ENCODE measurements at places on chromosomes 6 and 20.

DNA sequence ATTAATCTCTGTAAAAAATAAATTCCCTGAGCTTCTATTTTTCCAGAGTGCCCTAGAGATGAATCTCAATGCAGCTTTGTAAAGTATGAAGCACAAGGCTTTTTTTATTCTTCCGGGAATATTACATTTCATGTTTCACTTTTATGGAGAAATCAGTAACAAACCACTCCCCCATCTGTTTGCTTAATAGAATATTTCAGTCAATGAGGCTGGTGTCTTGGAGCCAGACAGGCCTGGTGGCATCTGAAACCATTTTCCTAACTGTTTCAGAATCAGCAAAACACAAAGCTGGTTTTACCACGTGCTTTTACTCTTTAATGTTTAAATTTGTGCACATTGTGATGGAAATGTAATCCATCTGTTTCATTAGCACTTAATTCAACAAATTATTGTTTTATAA is 400.8 kb upstream of the HSF2 start:
- DNase-seq = no peak

DNA sequence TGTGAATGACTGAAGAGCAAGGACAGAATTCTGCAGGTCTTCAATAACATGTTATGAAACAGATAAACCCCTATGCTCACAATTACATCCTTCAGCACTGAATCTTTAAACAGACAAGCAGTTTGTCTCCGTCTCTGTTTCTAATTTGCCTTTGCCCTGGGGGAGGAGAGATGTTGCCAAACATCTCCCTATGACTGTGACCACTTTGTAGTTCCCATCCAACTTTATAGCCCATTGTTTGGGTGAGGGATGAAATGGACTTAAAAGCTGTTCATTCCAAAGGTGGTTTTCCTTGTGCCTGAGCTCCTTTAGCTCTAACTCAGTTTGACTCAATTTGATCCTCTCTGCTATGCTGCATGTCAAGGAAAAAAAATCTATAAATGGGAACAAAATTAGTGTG is 19.5 kb upstream of the ADTRP start:
- no peak for DNase-seq

GRCh38 chr6:163501026-163501425 is 86.5 kb downstream of the QKI start:
- no peak for DNase-seq

- no peak for DNase-seq
Measured at GRCh38 chr6:27777126-27777525, 135.1 kb downstream of the OR2B2 start.

GRCh38 chr6:2296781-2297180 is 51.4 kb upstream of the GMDS start:
- DNase-seq = no peak

DNA sequence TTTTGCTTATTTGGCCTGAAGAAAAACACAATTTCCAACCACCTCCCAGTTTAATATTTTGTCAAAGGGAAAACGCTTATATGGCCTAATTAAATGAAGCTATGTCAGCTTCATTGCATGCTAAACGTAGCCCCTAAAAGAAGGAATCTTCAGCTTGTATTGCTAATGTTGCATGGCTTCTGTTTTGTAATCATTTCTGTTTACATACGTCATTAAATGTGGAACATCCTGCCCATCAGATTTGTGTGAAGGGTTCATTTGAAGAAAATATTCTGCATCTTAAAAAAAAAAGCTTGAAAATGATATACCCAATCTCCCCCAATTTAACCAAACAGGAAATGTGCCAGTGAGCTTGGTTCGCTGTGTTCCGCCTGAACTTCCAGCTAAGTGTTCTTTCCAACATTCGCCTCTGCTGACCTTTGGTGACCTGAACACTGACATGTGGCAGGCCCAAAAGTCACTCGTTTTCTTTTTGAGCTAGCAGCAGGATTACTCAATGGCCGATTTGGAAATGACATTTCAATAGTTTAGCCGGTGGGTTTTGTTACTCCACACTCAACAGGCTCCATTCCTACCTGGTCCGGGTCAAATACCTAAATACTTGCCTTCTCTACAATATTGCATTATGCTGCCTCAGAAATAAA is 12.7 kb upstream of the SIRT5 start:
- DNase-seq = no peak

- no peak for DNase-seq
Measured at GRCh38 chr20:19820555-19821211, 62.6 kb downstream of the RIN2 start.

- no peak for DNase-seq
Measured at GRCh38 chr6:141539617-141540016, 593.1 kb upstream of the GJE1 start.

GRCh38 chr20:913306-913849 is 2.8 kb downstream of the ANGPT4 start:
- no peak for DNase-seq

- no peak for DNase-seq
Measured at GRCh38 chr6:163984124-163984936, 569.8 kb downstream of the QKI start.

GRCh38 chr6:19552076-19552475 is 285.1 kb upstream of the ID4 start:
- DNase-seq = no peak

GRCh38 chr20:34084227-34084923 is 27.7 kb downstream of the EIF2S2 start:
- no peak for DNase-seq

GRCh38 chr20:63590218-63591146 is 16.4 kb upstream of the HELZ2 start:
- DNase-seq = no peak

DNA sequence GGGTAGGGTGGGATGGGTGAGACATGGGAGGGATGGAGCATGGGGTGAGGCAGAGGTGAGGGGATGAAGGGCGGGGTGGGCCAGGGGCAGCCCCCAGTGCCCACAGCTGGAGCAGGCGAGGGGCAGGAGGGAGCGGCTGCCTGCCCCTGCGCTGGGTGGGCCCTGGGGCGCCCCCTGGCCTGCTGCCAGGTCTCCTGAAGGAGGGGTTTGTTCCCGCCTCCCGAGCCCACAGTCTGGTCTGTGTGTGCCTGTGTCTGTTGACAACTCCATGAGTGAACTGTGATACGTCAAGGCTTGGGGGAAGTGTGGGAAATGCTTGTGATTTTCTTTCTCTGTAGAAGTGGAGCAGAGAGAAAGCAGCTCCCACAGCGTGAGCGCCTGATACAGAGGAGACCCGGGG is 10.9 kb upstream of the MRGBP start:
- no peak for DNase-seq

All from nucleus accumbens (tissue), 56 donors.